ENCODE measurements at places on chromosomes 3 and 15.

- H3K27me3 ChIP-seq: no peaks in the 10 kb centered on the region
- peaks cover 11% of the 10 kb centered on the region for H3K36me3 ChIP-seq
- no peak for DNase-seq
Measured at GRCh38 chr3:10004506-10004905, 17.9 kb upstream of the EMC3 start.

DNA sequence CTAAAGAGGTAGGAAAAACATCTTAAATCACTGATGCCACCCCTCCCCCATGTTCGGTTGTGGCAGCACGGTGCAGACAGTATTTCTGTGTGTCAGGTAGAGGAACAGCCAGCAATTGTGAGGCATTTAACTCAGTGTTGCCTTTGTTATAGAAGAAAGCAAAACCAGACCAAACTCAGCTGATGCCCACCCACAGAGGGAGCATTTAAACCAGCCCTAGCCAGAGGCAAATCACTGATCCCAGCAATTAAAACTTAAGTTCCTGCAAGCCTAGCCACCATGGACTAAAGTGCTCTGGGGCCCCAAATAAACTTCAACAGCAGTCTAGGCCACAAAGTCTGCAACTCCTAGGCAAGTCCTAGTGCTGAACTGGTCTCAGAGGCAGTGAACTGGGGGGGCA is 94.5 kb downstream of the CFAP20DC start:
- no peak overlapping the region for H3K27ac ChIP-seq
- no peak overlapping the region for H3K4me3 ChIP-seq
- H3K4me1 ChIP-seq: no peaks in the 10 kb centered on the region
- DNase-seq: no peak
- no peaks in the 10 kb centered on the region for H3K36me3 ChIP-seq

DNA sequence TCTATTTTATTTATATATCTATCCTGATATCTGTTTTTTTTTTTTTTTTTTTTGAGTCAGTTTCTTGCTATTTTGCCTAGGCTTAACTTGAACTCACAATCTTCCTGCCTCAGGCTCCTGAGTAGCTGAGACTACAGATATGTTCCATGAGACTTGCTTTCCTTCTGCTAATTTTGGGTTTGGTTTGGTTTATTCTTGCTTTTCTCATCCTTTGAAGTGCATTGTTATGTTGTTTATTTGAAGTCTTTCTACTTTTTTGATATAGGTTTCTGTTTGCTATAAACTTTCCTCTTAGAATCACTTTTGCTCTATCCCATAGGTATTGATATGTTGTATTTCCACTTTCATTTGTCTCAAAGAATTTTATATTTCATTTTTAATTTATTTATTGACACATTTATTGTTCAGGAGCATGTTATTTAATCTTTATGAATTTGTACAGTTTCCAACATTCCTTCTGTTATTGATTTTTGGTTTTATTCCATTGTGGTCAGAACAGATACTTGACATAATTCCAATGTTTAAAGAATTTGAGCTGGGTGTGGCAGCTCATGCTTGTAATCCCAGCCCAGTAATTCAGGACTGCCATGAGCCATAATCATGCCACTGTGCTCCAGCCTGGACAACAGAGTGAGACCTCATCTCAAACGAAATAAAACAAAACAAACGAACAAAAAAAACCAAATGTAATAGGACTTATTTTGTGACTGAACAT is 62.3 kb upstream of the PLSCR4 start:
- H3K27me3 ChIP-seq: no peaks in the 10 kb centered on the region
- no peaks in the 10 kb centered on the region for H3K4me1 ChIP-seq
- no peak for DNase-seq
- no peaks in the 10 kb centered on the region for H3K36me3 ChIP-seq
- H3K4me3 ChIP-seq: no peak overlapping the region

- peaks cover 12% of the 10 kb centered on the region for H3K4me1 ChIP-seq
- H3K27me3 ChIP-seq: no peaks in the 10 kb centered on the region
- DNase-seq: no peak
- H3K27ac ChIP-seq: no peak overlapping the region
- H3K36me3 ChIP-seq: peaks cover 36% of the 10 kb centered on the region
Measured at GRCh38 chr15:52247461-52247860, 48.1 kb downstream of the MYO5C start.

DNA sequence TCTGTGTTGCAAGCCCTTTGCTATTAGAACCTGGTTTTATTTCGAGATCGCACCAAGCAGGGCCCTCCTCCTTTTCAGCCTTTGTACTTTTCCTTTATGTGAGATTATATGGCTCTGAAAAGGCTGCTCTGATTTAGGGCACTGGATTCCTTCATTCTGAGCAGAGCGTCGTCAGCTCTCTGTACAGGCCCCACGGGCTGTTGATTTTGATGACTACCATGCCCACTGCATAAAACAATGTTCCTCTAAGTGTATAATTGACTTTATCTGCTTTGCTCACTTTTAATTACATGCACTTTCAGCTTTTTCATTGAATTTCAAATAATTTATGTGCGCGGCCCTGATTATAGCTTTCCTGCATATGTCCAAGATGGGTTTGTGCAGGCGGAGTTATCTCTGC is 4.4 kb upstream of the PSMD6 start:
- no peak overlapping the region for H3K27ac ChIP-seq
- peaks cover 8% of the 10 kb centered on the region for H3K27me3 ChIP-seq
- no peaks in the 10 kb centered on the region for H3K36me3 ChIP-seq
- peaks cover 8% of the 10 kb centered on the region for H3K4me1 ChIP-seq
- no peak overlapping the region for H3K4me3 ChIP-seq
- no peak for DNase-seq

- peaks cover 4% of the 10 kb centered on the region for H3K4me1 ChIP-seq
- no peak overlapping the region for H3K27ac ChIP-seq
- no peak overlapping the region for H3K4me3 ChIP-seq
- no peaks in the 10 kb centered on the region for H3K27me3 ChIP-seq
- DNase-seq: no peak
- H3K36me3 ChIP-seq: no peaks in the 10 kb centered on the region
Measured at GRCh38 chr3:64861684-64862083, 173.9 kb upstream of the ADAMTS9 start.

GRCh38 chr3:158789592-158789991 is 12.3 kb upstream of the MFSD1 start:
- no peak overlapping the region for H3K27ac ChIP-seq
- H3K4me3 ChIP-seq: no peak overlapping the region
- H3K36me3 ChIP-seq: no peaks in the 10 kb centered on the region
- no peak for DNase-seq
- no peaks in the 10 kb centered on the region for H3K4me1 ChIP-seq
- no peaks in the 10 kb centered on the region for H3K27me3 ChIP-seq

DNA sequence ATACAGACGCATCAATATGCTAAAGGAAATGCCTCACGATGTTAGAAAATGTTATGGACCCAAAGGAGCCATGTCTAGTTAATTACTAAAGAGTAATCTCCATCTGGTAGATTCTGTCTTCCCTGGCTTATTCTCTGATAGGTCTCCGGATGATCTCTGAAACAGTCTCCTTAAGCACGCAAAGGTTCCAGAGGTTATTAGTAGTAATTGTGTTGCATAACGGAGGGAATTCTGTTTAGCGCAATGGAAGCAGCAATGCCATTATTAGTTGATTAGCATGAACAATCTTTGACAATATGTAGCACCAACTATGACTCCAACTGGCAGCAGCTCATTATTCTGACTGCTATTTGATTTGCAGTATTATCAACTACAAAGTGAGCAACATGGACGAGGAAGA is 952.5 kb upstream of the SEMA6D start:
- H3K4me1 ChIP-seq: no peaks in the 10 kb centered on the region
- no peaks in the 10 kb centered on the region for H3K36me3 ChIP-seq
- no peaks in the 10 kb centered on the region for H3K27me3 ChIP-seq
- no peak overlapping the region for H3K27ac ChIP-seq
- no peak for DNase-seq

GRCh38 chr3:158683230-158683962 is 10.9 kb upstream of the LXN start:
- no peak overlapping the region for H3K27ac ChIP-seq
- DNase-seq: no peak
- H3K27me3 ChIP-seq: no peaks in the 10 kb centered on the region
- peaks cover 36% of the 10 kb centered on the region for H3K36me3 ChIP-seq
- H3K4me1 ChIP-seq: no peaks in the 10 kb centered on the region
